ENCODE measurements at places on chromosomes 6 and 20.

DNA sequence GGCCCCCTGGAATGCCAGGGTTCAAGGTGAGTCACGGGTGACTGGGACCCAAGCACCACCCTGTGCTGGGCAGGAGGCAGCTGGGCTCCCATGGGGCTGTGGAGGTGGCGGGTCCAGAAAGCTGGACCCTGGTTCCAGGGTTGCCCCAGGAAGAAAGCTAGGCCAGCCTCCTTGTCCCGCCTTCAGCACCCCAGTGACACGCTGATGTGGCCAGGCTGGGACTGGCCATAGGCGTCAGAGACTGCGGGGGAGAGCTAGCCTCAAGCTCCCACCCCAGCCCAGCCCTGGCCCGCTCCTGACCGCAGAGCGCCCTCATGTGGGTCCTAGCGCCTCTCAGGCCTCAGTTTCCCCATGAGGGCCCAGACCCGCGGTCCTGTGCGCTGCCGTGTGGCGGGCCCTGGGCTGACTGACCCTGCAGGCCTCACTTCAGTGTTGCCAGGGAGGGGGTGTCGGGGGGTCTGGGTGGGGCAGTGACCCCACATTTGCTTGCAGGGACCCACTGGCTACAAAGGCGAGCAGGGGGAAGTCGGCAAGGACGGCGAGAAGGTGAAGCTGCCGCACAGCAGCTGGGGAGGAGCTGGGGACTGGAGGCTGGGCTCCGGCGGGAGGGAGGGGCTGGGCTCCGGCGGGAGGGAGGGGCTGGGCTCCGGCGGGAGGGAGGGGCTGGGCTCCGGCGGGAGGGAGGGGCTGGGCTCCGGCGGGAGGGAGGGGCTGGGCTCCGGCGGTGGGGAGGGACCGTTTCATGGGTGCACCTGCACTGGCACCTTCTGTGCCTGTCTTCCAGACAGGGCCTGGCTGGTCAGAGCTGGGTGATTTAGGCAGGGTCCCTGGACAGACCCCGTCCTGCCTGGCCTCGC, 7.9 kb downstream of the COL9A3 start:
- no peak for DNase-seq

- no peak for DNase-seq
Observed at GRCh38 chr6:16998461-16998860, 103.4 kb upstream of the STMND1 start.

DNA sequence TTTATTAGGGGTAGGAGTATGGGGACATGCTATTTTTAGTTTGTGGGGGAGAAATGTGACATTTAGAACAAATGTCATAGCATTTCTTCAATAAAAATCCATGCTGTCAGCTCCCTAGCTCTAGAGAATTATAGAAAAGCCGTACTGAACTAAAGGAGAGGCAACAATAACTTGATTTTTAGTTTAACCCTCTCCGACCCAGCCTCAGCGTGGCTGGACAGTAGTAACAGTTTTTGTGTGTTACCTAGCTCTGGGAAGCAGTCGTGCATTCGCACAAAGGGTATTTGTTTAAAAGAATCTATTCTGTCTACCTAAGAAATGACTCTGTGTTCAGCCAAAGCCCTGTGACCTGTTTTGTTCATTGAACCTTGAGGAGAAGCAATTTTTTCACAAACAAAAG, 442.4 kb upstream of the SOX4 start:
- DNase-seq: no peak

GRCh38 chr20:10179574-10180298, 38.9 kb upstream of the SNAP25 start:
- DNase-seq: no peak

DNA sequence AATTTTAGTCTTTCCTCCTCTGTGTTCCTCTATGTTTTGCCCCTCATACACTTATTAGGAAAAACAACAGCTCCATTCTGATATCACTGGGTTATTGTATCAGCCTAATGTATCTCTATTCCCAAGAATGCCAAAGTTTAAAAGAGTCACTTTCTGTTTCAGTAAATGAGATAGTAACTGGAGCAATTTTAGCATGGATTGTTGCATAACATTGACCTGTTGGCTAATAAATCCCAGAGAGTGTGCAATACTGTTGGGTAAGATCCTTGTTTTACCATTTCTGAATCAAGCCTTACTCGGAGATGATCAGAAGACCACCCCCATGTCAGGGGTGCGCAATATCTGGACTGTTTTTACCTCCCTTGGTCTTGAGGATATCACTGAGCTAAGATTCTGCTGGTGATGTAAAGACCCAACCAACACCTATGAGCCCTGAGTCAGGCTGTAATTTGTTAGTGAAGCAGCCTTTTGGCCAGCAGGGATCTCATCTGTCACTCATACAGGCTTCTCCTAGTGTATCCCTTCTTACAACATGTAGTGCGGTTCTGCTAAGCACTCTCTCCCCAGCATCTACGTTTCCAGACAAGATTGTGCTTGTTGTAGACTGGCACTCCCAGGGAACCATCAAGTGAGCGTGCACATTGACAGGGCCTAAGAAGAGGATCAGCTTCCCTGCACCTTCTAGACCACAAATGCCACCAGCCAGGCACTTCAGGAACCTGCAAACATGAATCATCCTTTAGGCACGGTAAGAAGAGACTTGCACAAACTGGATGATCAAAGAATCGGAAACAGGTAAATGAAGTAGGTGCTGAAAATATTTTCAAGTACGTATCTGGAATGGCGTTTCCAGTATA, 11.5 kb upstream of the IPCEF1 start:
- DNase-seq: no peak

DNA sequence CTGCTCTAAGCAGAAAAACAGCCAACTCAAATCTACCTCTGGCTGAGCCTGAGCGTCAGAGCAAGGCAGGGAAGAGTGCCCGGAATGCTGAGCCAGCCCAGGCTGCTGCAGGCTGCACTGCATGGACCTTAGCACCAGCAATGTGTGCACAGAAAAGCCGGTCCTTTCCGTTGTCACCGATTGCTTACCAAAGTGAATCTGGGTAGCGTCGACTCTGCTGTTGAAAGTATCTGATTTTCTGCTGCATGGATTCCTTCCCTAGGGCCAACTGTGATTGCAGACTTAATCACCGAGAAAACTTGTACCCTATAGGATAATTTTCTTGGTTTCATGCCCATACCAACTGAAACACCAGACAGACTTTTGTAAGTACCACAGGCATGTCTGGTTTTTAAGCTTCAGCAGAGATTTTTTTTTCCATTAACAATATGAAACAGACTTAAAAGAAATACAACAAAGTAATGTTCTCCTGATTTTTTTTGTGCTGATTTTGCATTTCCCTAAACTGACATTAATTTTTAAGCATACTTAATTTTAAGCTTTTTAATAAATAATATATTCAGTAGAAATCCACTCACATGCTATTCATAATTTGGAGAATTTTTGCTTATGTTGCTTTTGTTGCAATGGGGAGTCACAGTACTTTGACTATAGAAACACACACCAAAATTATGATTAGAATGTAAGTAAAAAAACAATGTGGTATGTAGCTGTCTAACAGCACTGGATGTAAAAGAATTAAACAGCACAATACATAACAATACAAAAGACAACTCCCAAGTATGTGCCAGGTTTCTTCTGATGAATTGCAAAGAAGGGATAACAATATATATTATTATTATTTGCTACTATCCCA, 218.0 kb downstream of the THBS2 start:
- DNase-seq: peak; percentile 59

DNA sequence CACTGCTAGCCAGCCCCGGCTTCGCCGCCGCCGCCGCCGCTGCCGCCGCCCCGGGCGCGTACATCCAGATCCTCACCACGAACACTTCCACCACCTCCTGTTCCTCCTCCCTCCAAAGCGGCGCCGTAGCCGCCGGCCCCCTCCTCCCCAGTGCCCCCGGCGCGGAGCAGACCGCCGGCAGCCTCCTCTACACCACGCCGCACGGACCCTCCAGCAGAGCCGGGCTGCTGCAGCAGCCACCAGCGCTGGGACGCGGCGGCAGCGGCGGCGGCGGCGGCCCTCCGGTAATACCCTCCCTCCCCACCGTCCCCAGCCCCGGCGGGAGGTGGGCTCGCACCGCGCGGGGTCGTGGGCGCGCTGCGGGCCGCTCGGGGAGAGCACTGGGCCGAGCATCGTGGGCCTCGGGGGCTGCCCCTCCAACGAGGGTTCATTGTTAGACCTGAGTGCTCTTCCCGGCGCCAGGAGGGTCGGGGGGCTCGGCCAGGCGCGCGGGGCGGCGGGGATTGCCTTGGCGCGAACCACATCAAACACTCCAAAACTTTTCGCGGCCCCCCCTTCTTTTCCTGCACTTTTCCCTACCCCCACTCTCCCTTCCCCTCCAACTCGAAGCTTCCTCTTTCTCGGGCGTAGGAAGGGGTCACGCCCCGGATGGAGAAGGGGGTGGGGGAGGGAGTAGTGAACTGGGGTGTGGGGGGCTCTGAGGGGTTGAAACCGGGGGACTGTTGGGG, 827 bp downstream of the E2F3 start:
- DNase-seq: no peak

DNA sequence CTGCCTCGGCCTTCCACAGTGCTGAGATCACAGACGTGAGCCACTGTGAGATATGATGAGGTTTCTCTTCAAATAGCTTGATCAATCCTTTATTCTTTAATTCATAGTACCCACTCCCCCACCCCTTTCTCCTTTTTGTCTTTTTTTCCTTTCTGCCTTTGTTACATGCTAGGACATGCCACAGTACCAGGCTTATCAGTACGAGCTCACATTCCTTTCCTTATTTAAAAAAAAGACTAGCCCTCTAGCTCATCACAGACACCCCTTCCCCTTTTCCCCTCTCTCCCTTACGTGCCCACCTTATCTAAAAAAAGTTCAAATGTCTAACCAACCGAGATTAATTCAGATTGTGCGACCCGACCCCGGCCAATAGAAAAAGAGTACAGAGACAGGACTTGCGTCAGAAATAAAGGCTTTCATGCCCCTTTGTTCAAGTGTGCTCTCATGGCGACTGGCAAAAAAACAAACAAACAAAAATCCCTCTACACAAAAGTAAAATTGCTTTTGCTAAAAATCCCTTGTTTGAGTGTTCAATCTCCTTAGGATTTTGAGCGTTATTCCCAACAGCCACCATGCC, 49.2 kb downstream of the MRAP2 start:
- no peak for DNase-seq

DNA sequence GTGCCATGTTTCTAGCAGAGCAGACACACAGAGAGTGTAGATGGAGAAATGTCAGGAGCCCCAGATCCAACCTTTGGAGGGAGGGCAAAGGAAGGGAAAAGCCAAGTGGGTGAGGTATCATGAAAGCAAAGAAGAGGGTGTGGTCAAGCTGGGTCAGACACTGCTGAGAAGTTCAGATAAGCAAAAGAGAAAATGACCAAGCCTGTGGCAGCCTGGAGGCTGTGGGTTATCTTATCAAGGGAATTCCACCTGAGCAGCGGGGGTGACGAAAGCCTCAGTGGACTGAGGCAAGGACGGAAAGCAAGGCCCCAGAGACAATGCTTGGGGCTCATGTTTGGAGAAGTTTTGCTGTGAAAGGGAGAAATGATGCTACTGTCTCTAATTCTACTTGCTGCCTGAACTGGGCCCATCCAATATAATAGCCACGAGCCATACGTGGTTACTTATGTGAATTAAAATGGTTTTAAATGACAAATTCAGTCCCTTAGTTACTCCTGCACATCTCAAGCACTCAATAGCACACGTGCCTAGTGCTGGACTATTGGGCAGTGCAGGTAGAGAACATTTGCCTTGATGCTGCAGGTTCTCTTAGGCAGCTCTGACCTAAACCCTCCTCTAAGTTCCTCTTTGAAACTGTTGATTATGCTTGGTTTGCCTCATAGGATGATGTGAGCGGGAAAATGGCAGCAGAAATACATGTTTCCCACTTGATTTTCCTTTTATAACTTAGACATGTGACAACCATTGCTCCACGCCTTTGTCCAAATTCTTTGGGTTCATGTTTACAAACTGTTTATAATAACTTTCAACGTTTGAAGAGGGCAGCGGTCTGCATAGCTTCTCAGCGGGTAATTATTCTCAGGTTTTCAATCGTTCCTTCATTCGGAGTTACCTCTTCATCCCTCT, 63.7 kb downstream of the SLC22A23 start:
- DNase-seq: no peak

DNA sequence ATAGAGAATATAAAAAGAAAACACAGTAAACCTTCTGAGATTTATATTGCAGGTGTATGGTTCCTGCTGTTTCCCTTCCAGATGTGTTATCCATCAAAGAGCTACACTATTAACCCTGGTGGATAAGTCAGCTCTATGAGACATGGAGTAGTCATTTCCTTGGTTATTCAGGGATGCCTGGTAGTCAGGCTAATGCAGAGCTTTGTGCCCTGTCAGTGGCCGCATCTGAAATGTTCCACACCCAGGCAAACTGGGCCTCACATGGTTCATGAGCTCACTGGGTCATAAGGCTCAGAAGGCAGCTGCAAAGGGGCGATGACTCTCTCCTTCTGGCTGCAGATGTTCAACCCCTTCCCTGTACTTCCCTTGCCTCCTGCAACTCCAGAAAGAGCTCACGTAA, 473.6 kb downstream of the EPHA7 start:
- DNase-seq: no peak

DNA sequence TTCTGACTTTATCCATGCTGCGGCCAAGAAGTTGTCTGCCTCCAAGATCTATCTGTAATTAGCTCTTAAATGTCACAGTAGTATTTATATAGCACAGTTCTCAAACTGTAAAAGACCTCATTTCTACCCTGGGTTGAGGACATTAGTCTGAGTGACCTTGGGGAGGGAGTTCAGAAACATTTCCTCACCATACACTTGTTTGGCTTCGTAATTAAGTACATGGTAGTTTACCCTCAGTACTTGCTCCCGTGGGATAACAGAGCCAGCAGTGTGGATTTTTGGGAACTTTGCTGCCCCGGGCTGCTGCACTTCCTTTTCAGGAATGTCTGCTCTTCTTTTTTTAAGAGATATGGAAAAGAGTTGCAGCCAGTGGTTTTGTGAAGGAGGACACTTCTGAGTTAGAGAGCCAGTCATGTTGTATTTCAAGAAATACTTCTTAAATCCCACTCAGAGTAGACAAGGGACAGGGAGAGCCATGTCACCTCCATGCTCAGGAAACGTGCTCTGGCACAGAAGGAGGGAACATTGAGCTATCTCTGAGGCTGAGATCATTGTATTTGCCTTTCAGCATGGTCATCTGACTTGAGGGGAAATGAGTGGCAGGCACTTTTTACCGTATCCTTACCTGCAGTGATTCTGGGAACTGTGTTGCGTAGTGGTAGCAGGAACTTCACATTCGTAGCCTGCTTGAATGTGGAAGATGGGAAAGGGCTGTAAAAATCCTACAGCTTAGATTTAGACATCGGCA, 33.6 kb downstream of the RPRD1B start:
- DNase-seq: no peak

DNA sequence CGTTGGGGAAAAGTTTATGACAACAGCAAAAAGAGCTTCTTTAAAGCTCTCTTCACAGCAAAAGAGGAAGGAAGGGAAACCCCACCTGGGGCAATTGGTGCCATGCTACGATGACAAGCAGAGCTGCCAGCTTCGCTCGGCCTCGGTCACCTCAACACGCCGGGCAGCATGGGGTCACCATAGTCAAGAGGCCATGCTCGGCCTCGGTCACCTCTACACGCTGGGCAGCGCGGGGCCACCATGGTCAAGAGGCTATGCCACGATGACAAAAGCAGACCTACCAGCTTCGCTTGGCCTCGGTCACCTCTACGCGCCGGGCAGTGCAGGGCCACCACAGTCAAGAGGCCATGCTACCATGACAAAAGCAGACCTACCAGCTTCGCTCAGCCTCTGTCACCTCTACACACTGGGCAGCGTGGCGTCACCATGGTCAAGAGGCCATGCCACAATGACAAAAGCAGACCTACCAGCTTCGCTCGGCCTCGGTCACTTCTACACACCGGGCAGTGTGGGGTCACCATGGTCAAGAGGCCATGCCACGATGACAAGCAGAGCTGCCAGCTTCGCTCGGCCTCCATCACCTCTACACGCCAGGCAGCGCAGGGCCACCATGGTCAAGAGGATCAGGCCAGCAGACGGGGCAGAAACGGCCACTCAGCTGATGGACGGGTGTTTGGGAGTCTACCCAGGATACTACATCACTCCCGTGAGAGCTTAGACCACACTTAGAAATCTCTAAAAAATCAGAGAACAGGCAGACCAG, 12.1 kb downstream of the APMAP start:
- no peak for DNase-seq
